Stimulated activated CD4-positive, alpha-beta T cell treated with anti-CD3 and anti-CD28 coated beads, Interleukin-1b, Interleukin-23, amount 100 ng/mL, for 1 hour (primary cell): ENCODE measurements at places on chromosomes 1 and 21.

- no peak for DNase-seq
Observed at GRCh38 chr1:17523321-17524041, 16.0 kb upstream of the ARHGEF10L start.

- no peak for DNase-seq
Observed at GRCh38 chr1:62325081-62325480, 5.8 kb upstream of the KANK4 start.

DNA sequence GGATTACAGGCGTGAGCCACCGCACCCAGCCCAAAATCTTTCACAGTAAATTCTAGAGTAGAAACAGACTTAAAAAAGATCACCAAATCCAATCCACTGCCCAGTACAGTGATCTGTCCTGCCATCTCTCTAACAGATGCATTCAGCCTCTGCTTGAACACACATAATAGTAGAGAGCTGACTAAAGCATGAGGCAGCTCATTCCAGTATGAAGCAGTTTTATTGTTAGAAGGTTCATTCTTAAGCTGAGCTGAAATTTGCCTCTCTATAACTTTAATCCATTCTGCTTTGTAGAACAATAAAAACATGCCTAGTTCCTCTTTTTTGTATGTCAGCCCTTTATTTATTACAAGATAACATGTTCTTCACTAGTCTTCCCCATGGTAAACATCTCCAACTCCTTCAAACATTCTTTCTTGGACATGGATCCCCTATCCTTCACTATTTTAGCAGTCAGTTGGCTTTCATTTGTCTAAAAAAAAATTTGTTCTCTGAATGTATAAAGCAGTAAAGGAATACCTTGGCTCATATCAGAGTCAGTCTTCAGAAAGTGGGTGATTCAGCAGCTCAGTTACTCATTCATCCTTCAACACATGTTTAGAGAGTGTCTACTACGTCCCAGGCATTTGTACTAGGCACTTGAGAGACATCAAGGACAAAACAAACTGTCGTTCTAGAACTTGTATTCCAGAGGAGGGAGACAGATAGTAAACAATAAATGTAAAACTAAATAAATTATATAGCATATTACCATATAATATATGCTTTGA is 10.7 kb upstream of the PTBP2 start:
- DNase-seq = no peak

DNA sequence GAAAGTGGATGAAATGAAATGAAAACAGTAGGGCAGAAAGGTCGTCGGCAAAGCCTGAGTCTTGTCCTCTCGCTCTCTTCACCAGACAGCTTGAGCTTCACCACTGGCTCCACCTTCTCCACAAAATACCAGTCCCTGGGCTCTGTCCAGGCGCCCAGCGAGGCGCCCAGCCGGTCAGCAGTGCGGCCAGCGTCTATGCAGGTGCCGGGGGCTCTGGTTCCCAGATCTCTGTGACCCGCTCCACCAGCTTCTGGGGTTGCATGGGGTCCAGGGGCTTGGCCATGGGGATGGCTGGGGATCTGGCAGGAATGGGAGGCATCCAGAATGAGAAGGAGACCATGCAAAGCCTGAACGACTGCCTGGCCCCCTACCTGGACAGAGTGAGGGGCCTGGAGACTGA is 600.5 kb upstream of the ZP4 start:
- DNase-seq = no peak

- DNase-seq = no peak
Observed at GRCh38 chr1:2204415-2205190, 10.0 kb upstream of the FAAP20 start.
